KBM-7 (cell line): ENCODE measurements at places on chromosomes 1 and 21.

DNA sequence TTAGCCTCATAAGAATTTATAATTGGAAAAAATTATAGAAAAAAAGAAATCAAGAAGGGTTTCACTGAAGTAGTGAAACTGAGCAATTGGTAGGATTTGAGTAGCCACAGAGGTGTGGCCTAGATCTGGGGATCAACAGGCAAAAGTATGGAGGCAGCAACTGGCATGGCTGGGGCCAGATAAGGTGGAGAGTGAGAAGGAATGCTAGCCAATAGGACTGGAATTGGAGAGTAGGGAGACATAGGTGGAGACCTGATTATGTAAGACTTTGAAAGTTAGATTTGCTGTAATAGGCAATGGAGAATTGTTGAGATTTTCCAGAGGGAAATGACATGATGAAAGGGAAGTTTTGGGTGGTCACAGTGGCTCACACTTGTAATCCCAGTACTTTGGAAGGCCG, 24.6 kb upstream of the CGN start:
- DNase-seq, result no peak

DNA sequence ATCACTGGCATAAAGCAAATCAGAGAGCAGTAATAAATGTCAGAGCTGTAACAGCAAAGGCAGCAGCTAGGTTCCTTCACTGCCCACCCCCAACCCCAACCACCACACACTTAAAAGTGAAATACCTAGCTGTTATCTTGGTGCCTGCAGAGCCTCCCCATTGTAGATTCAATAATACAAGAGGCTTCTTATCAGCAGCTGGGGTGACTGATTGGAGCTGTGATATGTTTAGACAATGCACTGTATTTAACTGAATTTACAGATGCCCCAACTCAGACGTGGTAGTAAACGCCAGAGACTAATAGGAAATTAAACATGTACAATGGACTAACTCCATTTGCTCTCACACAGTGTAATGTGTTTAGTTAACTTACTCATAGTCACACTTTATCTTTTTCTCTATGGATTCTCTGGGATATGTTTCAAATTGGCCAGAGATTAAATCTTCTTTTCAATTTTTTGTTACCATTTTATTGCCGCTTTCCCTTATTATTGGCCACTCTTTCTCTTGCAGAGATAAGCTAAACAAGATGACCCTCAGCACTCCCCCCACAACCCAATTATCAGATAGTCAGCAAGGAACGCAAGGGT, 117.1 kb downstream of the ESRRG start:
- no peak for DNase-seq

DNA sequence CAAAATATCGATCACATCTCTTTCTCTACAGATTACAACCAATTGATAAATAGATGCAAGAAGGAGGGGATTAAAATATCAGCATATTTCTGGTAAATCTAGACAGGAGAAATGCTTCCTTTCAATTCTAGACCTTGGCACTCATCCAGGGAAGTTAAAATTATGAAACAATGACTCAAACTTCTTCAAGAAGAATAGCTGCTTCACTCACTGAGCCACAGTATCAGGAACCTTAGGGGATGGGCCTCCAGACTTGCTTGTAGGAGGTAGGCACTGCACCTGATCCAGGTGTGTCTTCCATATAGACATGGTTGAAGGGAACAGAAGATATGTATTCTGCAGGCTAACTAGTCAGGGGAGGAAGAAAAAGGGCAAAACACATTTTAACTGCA, 9.8 kb downstream of the SLAMF7 start:
- DNase-seq, result no peak

- no peak for DNase-seq
These were observed 62.0 kb downstream of the KCNK1 start for GRCh38 chr1:233675893-233676292.

DNA sequence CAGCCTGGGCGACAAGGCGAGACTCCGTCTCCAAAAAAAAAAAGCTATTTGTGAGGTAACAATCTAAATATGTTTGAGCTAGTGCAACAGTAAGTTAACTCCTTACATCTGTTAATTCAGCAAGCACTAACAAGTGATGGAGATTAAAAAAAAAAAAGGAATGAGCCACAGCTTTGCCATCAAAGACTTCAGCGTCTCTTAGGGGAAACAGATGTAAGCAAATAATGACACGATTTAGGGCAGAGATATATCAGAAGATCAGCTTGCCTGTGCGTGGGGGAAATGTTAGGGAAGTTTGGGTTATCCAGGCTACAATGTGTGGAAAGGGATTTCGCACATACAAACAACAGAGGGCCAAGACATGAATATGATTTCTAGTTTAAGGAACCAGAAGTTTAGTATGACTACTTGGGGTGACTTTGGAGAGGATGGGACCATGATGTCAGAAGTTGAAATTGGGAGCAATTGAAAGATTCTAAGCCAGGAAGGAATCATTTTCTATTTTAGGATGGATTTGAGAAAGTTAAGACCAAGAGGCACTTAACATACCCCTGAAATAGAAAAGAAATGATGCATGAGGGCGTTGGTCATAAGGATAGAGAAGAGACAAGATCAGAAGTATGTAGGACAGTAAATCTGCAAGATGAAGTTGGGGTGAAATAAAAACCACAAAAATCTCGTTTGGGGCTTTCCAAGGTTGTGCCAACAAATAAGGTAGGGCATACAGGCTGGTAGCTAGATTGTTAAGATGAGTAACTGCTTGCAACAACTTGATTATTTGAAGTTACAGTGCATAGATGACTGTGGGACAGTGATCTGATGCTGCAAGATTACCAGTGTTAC, 2.4 kb upstream of the BRWD1 start:
- no peak for DNase-seq

- DNase-seq, result peak; percentile 60
These were observed 10.9 kb downstream of the WNT4 start for GRCh38 chr1:22131875-22132486.

GRCh38 chr1:85438353-85438752, 26.6 kb downstream of the DDAH1 start:
- no peak for DNase-seq

- no peak for DNase-seq
These were observed 7.3 kb downstream of the CSTB start for GRCh38 chr21:43768868-43769167.

DNA sequence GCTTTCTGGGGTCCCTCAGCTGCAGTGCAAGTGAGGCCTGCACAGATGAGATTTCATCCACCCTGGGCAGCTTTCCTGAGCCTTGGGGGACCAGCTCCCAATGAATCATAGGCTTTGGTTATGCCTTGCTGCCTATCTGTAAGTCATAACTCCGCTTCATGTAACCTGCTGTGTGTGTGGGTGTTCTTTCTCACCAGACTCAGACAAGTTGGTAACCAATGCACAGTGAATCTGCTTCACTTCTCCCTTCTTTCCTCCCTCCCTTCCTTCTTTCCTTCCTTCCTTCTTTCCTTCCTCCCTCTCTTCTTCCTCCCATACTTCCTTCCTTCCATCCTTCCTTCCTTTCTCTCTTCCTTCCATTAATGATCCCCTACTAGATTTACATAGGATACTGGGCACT, 34.4 kb upstream of the PSMB2 start:
- DNase-seq, result no peak

GRCh38 chr1:220879076-220879508, at the start of gene HLX:
HLX (plus strand) TSS chr1:220879443; CDS start chr1:220879858, 415 bp downstream.
- peak; percentile 96 for DNase-seq

DNA sequence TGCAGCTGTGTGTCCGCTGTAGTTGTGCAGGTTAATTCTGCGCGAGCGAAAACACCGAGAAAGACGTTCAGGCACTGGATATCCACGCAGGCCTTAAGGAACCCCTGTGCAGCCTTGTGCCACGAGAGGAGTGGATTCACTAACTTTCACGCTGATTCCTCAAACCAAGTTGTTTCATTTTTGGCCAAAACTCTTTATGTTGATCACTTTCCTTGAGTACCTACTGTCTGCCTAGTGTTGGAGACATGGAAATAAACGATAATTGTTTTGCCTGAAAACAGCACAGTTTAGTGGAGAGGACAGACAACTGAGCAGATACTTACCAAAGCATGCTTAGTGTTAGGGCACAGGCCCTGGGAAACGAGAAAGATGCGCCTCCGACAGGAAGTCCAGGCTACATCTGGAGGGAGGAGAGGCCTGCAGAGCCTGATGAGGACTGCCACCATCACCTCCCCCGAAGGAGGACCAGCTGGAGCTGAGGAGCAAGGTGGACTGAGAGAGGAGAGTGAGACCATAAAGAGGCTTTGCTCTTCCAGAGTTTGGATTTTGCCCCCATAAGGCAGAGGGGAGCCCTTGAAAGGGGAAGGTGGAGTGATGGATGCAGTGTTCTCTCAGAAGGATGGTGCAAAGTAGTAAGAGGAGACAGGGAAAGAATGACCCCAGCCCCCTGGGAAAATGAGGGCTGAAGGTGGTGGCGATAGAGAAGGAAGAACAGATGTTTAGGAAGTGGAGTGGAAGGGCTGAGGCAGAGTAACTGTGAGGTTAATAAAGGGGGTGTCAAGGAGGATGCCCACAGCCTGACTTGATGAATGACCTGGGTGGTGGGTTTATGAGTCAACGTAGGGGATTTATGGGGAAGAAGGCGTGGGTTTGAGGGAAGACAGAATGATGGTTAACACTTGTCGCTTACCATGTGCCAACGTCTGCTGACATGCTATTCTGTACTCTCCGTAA, 956 bp upstream of the SCAF4 start:
- DNase-seq, result no peak

DNA sequence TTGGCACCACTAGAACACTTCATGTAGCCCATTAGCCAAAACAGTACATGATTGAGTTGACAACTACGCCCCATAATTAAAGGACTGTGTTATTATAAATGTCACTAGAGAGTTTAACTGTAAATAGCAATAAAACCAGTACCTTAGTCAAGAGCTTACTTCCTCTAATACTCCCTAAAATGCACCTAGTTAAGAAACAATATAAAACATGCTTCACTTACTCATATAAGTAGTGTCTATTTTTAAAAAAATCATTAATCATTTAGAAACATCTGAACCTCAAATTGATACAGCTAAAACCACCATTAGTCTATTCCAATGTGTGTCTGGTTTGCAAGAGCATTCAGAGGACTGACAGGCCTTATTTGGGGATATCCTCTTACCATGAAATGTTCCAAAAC, 25.3 kb downstream of the PTP4A2 start:
- no peak for DNase-seq

DNA sequence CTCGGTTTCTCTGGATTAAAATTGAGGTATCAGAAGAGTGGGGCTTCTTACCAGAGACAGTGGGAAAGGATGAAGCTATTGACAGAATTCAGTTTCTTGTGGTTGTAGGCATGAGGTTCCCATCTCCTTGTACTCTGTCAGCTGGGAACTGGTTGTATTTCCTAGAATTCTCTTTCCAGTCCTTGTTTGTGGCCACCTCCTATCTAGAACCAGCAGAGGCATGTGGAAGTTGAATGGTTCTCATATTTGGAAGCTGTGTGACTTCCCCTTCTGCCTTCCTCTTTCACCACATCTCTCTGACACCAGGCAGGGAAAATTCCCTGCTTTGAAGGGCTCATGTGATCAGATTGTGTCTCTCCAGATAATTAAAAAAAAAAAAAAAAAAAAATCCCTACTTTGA, 457.7 kb upstream of the ADAMTS5 start:
- DNase-seq, result no peak

DNA sequence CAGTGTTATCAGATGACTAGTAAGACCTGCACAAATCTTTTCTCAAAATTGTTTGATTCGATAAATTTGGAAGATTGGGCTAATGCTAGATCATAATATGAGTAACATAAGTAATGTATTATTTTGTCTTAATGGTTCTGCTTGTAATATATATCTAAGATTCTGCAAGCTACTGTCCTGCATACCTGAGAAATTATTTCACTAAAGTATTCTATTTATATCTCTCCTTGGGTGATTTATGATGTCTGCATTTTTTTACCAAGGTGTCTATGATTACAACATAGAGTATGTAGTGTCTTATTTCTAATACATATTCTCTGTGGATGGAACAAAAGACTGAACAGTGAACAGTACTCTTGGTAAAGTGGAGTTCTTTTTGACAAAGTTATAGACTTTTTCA, 166.6 kb downstream of the CLEC20A start:
- no peak for DNase-seq

DNA sequence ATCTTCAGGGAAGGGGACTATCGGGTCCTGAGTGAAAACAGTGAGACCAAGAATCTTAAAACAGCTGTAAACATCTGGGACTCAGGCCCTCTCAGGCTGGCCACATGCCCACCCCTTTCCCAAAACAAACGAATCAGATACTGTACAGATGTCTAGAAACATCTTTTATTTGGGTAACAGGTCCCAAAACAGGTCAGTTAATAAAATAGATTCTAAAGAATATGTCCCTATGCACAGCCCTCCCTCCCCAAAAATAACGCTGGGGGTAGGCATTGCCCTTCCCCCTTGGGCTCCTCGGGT, 499 bp upstream of the CRTC2 start:
- no peak for DNase-seq

GRCh38 chr1:92949937-92950817, 11.1 kb downstream of the DIPK1A start:
- DNase-seq, result no peak

GRCh38 chr1:29391362-29391880, 155.1 kb downstream of the PTPRU start:
- no peak for DNase-seq

GRCh38 chr1:219581766-219582165, 31.1 kb downstream of the ZC3H11B start:
- no peak for DNase-seq

DNA sequence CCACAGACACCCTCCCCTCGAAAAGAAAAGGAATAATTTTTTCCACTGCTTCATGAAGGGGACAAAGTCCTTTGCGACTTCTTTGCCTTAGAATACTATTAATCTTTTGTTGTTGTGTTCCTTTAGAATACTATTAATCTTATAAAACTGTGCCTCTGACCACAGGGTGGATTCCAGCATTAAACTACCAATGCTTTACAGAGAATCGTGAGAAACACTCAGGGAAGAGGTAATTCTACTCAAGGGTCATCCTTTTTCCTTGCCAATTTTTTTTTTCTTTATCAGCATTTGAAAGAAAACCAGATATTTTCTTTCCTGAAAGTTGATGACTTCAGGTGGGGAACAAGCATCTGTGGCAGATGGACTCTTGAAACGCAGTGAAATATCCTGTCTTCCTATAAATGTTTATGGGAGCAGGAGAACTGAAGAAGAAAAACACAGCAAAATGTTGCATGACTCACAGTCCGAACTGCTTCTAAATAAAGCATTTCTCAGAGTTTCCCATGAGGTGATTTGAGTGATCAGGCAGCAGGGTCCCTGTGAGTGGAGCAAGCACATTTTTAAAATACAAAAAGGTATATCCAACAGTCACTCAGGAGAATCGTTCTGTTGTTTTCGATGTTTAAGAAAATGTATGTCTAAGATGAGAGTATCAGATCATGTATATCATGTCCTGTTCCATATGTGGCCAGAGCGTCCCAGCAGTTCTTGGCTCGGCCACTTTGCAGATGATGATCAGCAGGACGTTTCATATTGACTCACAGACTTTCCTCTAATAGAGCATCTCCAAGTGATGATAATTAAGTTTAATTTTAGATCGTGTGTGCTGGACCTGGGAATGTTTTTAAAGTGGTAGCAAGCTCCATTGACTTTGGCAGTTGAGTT, 154.2 kb upstream of the RUNX1 start:
- DNase-seq, result no peak

DNA sequence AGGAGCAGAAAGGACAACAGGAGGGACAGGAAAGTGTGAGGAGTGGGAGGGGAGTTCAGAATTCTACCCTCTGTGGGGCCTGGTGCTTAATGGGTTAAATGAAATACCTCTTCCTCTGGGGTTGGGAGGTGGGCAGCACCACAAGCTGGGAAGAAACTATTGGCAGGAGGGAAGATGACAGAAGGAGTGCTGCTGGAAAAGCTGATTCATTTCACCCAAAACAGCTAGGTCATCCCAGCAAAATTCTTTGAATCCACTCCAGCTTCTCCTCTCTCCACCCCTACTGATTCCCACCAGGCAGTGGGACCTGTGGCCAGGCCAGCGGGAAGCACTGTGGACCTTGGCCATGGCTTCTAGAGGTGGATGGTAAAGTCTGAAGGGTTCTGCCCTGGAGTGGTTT, 12.8 kb downstream of the BCAN start:
- no peak for DNase-seq
